ENCODE measurements at places on chromosomes 5 and 9. TPM values are rescaled to one million over a fixed set of nuclear protein-coding genes. Genes with fewer than 3 reads are reported as not detected.

The RGS7BP gene
- total RNA-seq: not detected

The TTF1 gene
- 33.7 TPM for total RNA-seq

The SPATA31D4 gene
- not detected for total RNA-seq

The LRRC70 gene
- total RNA-seq: 0.40 TPM

The FAM120AOS gene
- total RNA-seq: 35.4 TPM

The STK32A gene
- not detected for total RNA-seq

The ARHGEF28 gene
- total RNA-seq: 0.12 TPM

The PHF24 gene
- total RNA-seq: not detected

The GIN1 gene
- total RNA-seq: 9.7 TPM

The GRAMD2B gene
- total RNA-seq: 9.9 TPM

The FBXO38 gene
- total RNA-seq: 45.0 TPM

- no peak for DNase-seq
Observed at GRCh38 chr5:127746756-127747155, 43.6 kb downstream of the CCDC192 start.

GRCh38 chr9:90180381-90180780 is 462.2 kb downstream of the DIRAS2 start:
- no peak for DNase-seq

DNA sequence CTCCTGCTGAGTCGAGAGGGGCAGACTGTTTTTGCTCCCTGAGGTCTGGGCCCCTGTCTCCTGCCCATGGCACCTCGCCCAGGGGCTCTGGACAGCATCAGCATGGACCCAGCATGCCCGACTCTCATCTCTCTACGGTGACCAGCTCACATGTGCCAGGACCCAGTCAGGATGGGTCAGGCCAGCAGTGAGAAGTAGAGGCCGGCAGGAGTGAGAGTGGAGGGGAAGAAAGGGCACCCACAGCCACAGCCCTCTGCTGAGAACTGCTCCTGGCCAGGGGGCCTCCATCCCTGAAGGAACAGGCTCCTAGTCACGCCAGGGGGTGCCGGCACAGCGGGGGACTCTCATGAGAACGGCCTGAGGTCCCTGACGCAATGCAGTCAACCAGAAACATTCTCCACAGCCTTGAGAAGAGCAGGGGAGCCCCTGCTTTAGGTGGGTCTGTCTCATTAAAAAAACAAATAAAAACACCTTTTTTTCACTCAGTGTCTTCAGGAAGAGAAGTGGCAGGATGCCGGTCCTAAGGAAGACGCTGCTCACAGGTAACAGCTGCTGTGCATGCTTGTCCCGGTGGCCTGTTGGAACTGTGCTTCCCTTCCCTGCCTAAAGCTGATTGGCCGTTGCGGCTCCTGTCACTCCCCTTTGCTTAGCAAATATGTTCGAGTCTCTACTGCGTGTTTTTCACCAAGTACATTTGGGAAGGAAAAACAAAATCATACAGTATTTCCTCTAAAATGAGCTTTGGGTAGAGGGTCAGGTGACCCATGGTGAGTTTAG is 85.7 kb upstream of the FBXW11 start:
- no peak for DNase-seq

DNA sequence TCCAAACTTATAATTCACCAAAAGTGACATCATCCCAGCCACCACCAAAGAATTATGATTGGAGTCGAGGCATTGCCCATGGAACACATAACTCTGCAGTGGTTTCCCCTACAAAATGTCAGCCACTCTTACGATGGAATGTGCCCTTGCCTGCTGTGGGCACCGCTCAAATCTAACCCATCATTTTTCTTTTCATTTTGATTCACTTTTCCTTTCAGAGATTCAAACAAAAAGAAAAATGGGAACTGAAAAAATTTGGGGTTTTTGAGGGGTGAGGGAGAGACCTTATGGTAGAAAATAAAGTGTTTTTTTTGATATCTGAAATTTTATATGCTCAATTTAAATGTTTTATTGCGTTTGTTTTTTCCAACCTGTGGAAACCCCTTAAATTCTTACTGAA is 28.1 kb downstream of the SMARCA2 start:
- no peak for DNase-seq

DNA sequence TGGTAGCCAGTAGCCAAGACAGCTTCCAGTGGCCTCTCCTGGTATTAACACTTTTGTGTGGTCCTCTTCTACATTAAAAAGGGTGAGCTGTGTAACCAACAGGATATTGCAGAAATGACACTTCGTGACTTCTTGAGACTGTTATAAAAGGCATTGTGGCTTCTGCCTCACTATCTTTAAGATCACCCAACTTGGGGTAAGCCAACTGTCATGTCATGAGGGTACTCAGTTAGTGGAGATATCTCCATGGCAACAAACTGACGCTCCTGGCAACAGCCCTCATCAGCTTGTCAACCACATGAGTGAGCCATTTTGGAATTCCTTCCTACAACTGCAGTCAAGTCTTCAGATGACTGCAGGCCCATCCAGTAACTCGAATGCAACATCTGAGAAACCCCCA is 121.7 kb downstream of the DEPDC1B start:
- DNase-seq: no peak

DNA sequence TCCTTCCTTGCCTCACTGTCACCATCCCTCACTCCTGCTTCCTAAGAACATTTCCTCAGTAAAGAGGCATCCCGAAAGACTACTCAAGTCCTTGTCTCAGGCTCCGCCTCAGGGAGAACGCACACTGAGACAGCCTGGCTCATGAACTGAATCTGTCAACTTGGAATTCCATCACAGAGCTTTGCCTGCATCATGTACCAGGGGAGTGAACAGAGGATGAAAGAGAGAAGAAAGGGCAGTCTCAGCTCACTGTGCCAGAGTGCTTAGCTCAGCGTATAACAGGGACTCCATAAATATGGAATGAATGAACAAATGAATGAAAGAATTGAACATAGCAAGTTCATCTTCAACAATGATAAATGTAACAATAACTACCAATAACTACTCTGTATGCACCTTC is 68.7 kb upstream of the SLC1A3 start:
- no peak for DNase-seq

GRCh38 chr5:3615217-3615616 is 19.6 kb downstream of the IRX1 start:
- DNase-seq: no peak

GRCh38 chr5:168765551-168766425 is 186.6 kb upstream of the PANK3 start:
- DNase-seq: no peak

GRCh38 chr9:8718121-8718725 is 918.6 kb upstream of the DMAC1 start:
- no peak for DNase-seq

DNA sequence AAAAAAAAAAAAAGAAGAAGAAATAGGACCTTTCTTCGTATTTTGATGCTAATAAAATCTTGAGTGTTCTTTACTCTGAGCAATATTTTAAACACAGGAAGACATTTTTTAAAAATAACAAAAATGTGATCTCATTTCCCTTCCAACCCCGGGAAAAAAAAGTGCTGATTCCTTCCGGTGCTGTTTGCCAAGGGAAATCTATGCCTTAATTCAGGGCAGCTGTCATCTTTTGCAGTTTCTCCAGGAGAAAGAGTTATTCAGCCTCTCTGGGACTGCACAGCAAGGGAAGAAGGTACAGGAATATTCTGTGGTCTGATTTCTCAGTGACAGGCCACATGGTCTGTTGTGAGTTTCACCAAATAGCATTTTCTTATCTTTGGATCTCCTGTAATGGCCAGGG is 291.9 kb upstream of the IRX1 start:
- no peak for DNase-seq

DNA sequence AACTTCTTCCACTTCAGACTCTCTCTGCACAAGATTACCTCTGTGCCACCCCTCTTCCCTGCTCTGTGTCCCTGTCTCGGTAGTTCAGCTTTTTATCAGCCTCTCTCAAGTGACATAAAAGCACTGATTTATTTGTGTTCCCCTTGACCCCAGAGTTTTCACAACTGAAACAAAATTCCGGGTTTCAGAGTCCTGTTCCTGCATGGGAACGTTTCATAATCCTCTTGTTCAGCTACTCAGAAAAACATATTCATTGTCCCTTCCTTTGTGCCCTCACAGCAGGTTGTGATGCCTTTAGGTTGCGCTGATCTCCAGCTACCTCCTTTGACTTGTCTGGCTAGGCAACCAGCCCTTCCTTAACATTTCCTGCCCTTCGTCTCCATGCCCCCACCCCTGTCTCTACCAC is 13.7 kb upstream of the ITGA1 start:
- no peak for DNase-seq

DNA sequence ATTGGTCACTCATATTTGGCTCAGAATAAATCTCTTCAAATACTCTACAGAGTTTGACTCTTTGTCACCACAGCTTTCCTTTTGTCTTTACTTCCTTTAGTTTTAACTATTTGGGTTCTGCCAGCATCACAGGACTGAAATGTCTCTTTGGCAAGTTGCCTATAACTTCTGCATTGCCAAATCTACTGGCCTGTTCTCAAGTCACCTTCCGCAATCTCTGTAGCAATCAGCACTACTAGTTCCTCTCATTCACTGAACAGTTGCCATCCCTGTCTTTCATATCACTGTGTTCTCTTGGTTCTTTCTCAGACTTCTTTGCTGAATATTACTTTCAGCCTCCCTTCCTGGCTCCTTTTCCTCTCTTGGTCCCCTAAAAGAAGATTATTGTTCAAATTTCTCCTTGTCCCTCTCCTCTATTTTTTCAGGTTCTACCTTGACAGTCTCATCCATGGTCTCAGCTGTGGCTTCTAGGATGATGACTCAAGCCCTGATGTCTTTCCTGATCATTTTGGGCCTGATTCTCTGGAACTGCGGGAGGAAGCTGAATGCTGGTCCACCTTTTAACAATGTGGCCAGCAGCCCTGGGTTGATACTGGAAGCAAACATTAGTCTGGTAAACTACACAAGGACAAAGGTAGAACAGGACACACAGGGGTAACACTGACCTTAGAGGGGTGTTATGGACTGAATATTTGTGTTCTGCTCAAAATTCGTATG is 44.0 kb upstream of the LIFR start:
- DNase-seq: no peak

DNA sequence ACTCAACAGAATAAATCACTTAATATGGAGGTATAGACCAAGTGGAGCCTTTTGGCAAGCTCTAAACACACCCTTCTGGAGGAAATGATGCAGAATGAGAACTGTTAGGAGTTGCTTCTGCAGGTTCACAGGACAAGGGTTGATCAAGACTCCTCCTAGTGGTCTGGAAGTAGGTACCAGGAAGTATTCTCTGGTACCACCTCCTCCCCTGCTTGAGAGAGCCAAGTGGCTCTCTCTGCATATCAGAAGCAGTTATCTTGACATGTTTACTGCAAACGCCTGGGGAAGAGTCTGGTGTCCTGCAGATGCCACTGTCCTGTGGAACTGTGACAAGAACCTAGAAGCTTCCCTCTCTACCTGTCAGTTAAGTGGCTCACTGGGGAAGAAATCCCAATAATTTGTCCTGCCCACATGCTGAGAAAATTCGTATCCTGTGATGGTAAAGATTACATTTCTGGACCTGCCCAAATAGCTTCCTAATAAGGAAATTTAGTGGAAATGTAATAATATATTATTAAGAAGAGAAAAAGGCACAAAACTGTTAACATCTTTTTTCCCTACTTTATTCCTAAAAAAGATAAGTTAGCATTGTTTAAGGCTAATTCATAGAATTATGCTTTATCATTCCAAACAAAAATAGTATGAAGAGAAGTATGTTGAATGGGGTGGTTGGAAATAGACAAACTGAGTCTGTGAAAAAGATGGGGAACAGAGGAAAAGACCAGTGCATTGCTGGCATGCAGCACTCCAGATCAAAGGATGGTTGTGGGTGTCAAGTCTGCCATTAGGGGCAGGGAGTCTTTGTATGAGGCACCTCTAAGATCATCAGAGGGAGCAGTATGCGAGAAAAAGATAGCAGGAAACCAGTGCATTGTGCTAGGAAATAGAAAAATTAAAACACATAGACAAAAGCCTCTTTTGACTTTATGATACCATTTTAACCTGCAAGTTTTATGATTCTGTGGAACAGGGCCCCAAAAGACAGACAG is 118.8 kb downstream of the CDC42SE2 start:
- DNase-seq: peak; percentile 58

GRCh38 chr9:83620841-83621636 is 1.9 kb upstream of the IDNK start:
- DNase-seq: peak; percentile 47

DNA sequence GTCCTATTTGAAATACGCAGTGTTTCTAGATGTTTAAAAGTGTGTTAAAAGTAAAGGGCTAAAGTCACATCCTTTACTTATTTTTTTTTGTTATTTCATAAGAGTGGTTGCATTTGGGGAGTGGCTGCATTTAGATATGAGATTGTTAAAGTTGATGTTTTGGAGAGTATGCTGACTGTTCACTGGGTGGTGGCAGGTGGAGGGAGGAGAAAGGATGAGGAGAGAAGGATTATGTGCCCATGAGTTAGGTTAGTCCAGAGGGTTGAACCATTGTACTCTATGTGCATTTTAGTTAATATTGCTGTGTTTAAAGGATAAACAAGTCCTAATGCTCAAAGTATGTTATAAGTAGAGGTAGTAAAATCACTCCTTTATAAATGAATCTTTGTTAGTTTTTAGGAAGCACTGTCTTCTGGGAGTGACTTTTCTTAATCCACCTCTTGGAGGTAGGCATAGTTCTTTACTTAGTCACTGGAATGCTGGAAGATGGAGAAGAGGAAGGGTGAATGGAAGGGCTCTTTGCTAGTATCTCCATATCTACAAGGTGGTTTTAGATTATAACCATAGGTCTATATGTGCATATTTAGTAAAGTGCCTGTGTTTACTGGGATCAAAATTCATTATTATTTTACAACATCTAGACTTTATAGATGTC is 332.3 kb downstream of the NPR3 start:
- no peak for DNase-seq

DNA sequence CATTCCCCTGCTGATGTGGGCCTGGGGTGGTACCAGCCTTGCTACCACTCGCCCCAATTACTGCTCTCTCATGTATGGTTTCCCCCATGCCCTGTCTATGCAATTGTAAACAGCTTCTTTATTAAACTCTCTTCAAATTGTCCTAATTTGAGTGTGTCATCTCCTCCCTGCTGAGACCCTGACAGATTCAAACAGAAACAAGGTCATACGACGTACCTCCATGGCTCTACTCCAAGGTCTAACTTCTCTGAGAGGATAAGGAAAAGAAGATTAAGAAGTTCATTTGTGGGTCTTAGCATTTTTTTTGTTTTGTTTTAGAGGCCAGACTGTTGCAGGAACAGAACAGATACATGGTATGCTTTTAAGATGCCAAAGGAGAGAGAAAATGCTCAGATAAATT is 38.0 kb downstream of the ABITRAM start:
- DNase-seq: no peak
